ENCODE measurements at places on chromosomes 3 and 15.

GRCh38 chr3:195208183-195208582, 62.8 kb downstream of the XXYLT1 start:
- no peak for DNase-seq

DNA sequence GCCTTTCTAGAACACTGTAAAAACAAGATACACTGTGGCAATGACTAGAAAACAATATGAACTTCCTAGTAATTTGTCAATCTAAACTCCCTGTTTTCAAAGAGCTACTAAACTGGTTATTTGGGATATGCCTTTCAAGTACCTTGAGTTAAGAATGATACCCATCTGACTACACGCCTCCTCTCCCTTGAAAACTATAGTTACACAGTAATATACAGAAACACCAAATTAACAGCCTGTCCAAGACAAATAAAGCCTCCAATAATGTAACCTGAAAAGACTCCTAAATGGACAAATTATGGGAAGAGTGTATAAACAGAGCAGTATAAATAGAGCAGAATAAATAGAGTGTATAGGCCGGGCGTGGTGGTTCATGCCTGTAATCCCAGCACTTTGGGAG, 70.1 kb downstream of the SMARCC1 start:
- no peak for DNase-seq

GRCh38 chr3:197317250-197317963, 19.0 kb upstream of the DLG1 start:
- DNase-seq, result no peak

GRCh38 chr3:118850687-118851086, 184.0 kb downstream of the IGSF11 start:
- no peak for DNase-seq

DNA sequence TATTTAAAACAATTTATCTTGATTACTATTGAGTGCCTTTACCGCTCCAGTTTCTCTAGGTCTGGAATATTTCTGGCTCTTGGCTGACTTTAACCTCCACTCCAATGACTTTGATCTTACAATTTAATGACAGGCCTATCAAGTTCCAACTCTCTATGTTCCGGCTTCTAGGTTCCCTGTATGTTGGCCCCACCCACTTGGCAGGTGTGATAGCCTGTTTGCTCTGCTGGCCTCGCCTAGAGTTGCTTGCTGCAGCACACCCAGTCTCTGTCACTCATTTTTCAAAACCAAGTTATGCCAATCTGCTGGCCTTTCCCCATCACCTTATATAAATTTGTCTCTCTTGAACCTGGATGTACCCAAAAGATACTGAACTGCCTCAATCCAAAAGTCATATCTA, 428.0 kb downstream of the ROBO1 start:
- no peak for DNase-seq

DNA sequence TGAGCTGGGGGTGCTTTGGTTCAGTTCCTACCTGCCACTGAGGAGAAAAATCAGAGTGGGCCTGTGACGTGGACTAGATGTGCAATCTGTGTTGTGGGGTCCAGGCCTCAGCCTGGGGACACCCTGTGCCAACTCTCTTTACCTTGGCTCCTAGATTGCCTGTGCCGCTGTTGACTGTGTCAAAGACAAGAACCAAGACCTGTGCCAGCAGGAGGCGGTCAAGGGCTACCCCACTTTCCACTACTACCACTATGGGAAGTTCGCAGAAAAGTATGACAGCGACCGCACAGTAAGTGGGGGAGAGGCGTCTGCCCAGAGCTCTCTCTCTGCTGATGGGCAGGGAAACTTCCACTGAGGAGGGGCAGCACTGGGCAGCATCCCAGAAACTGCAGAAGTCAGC, 40.6 kb upstream of the SEC22A start:
- no peak for DNase-seq

GRCh38 chr15:89936051-89936785, 23.5 kb upstream of the ARPIN start:
- no peak for DNase-seq

- no peak for DNase-seq
Observed at GRCh38 chr15:55707518-55707917, 35.4 kb downstream of the PRTG start.

DNA sequence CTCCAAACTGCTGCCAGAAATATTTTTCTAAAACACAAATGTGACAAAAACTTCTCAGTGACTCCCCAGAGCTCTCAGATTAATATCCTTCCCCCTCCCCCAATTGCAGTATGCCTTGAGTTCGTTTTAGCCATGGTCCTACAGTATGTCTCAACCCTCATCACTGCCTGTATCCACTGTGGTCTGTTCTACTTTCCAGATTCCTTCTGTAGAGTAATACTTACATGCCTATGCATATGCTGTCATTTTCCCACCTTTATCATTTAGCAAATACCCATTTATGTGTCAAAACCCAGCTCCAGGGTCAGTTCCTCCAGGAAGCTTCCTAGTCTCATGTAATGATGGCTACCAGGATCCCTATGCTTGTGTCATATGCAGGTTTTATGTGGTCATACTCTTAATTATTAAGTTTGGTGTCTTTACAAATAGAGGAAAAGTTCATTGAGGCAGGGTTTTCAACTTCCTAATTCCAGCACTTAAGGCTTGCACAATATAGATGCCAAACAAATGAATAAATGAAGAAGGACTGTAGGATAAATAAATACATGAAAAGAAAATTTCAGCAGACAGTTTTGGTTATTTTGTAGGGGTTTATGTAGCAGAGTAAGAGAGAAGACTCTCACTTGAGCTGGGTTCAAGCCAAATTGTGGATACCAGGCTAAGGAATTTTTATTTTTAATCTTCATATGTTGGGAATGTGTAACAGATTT, 170.8 kb downstream of the ALCAM start:
- no peak for DNase-seq

DNA sequence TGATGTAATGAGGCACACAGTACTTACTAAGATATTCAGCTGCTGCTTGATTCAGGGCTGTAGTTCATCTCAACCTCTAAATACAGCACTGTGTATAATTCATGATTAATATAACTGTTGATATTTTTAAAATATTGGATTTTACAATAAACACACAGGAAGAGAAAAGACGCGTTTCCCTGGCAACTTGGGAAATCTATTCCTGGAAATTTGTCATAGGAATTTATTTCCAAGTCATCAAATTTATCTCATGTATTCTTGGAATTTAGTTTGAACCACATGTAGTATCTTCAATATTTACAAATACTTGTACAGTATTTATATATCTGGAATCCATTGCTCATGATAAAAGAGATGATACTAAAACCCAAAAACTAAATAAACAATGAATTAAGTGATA, 30.6 kb downstream of the EPHA3 start:
- DNase-seq, result no peak

- DNase-seq, result no peak
Observed at GRCh38 chr3:184004476-184004875, 13.2 kb downstream of the ABCC5 start.

DNA sequence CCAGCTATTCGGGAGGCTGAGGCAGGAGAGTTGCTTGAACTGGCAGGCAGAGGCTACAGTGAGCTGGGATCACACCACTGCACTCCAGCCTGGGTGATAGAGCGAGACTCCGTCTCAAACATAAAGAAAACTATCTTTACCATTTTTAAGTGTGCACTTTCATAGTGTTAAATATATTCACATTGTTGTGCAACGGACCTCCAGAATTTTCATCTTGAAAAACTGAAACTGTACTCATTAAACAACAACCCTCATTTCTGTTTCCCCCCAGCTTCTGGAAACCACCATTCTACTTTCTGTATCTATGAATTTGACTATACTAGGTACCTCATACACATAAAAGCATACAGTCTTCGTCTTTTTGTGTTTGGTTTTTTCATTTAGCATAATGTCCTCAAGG, 375.1 kb downstream of the SHQ1 start:
- DNase-seq, result no peak

- no peak for DNase-seq
Observed at GRCh38 chr3:183268366-183268765, 15.3 kb downstream of the B3GNT5 start.

- DNase-seq, result no peak
Observed at GRCh38 chr15:59380902-59381610, 8.4 kb upstream of the MYO1E start.

DNA sequence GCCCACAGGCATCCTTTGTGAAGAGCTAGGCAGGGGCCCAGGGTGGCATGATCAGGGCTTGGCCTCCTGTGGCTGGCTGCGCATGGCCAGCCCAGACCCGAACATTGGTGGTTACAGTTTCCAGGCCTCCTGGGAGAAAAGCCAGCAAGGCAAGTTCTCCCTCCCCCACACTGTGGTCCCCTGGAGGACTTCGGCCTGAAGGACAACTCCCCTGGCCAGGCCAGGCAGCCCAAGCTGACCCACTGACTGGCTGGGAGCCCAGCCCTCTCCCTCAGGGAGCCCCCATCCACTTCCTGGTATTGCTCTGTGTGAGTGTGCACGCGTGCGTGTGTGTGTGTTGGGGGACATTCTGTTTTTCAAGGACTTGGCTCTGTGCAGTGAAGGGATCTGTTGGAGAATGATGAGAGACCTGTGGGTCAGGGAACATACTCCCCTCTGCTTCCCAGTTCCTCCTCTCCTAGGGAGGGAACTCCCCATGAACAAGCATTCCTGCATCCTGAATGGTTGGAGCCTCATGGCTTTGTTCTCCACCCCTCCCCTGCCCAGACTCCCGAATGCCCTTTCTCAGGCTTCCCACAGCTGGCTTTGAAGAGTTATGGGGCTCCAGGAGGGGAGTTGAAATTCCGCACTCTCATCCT, 29.5 kb downstream of the CORO2B start:
- no peak for DNase-seq

DNA sequence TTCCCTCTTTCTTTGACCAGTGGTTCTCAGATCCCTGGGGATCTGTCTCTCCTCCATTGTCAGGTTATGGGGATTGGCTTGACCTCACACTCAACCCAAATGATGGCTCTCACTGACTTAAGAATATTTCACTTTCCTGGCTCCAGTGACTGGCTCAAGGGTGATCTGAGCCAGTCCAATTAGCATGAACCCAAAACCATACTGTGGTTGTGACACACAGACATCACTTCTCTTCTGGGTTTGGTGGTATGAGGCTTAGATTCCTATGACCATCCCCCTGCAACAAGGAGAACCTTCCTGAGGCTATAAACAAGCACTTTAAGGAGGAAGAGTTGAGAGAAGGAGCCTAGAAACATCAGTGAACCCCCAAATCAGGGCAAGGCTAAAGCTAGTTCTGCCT, 85.8 kb downstream of the KCNAB1 start:
- DNase-seq, result no peak

GRCh38 chr3:121566773-121567172, 976 bp upstream of the ARGFX start:
- no peak for DNase-seq

DNA sequence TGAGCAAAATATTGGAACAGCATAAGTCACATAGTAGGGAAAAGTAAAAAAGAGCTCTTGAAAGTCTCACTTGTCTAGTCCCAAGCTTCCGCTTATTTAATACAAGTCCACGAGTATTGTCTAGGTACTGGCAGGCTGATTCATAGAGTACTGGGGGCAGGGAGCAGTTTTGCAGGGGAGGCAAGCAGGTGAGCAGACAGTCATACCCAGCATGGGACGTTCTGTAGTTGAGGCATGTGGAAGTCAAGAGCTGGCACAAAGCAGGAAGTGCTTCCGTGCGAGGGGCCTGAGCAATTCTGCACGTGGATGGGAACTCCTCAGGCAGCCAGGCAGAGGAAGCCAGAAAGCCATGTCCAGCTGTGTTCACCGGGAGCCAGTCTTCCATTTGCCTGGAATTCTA, 287.6 kb downstream of the EPHB1 start:
- no peak for DNase-seq

- no peak for DNase-seq
Observed at GRCh38 chr15:86247249-86247955, 167.7 kb downstream of the AGBL1 start.

DNA sequence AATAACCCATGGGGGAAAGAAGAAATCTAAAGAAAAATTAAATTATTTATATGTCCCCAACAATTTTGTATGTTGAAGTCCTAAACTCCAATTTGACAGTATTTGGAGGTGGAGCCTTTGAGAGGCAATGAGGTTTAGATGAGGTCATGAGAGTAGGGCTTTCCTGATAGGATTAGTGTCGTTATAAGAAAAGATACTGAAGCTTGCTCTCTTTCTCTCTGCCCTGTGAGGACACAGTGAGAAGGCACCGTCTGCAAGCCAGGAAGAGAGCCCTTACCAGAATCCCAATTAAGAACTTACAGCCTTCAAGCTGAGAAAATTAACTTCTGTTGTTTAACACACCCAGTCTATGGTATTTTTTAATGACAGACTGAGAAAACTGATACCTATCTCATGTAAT, 16.1 kb upstream of the OR5AC2 start:
- no peak for DNase-seq
